ENCODE measurements at places on chromosomes 2 and 18.

- DNase-seq = no peak
- no peaks in the 10 kb centered on the region for H3K4me1 ChIP-seq
- no peak overlapping the region for H3K4me3 ChIP-seq
- no peaks in the 10 kb centered on the region for H3K36me3 ChIP-seq
Observed at GRCh38 chr18:31509571-31509970, 11.6 kb downstream of the DSG2 start.

- DNase-seq = no peak
- peaks cover 15% of the 10 kb centered on the region for H3K27me3 ChIP-seq
- H3K4me3 ChIP-seq = no peak overlapping the region
Observed at GRCh38 chr2:242011991-242012764, 142.6 kb downstream of the RTP5 start.

DNA sequence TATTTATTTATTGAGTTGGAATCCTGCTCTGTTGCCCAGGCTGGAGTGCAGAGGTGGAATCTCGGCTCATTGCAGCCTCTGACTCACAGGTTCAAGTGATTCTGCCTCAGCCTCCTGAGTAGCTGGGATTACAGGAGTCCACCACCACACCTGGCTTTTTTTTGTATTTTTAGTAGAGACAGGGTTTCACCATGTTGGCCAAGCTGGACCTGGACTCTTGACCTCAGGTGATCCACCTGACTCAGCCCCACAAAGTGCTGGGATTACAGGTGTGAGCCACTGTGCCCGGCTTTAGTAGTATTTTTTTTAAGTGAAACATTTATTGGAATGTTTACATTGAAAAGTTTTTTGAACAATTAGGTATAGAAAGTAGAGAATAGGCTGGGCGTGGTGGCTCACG, 23.9 kb downstream of the SLC20A1 start:
- peaks cover 15% of the 10 kb centered on the region for H3K4me1 ChIP-seq
- DNase-seq = no peak
- H3K27ac ChIP-seq = no peak overlapping the region

DNA sequence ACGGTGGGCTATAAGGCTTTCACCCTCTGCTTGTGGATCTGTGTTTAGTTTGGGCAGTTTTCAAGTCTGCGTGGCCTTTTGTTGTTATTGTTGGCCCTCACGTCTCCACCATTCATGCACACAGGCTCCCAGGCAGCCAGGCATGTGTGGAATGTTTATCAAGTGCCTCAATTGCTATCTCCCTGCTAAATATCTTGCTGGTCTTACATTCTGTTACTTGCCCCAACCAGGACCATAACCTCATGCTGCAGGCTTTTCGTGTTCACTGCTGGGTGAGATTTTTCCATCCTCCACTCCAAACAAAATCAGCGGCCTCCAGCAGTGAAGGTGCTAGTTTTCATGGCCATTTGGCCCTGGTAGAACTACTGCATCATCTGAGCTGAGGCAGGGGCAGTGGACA, 63.0 kb upstream of the DSC1 start:
- no peak for DNase-seq
- no peak overlapping the region for H3K27ac ChIP-seq
- no peaks in the 10 kb centered on the region for H3K36me3 ChIP-seq

DNA sequence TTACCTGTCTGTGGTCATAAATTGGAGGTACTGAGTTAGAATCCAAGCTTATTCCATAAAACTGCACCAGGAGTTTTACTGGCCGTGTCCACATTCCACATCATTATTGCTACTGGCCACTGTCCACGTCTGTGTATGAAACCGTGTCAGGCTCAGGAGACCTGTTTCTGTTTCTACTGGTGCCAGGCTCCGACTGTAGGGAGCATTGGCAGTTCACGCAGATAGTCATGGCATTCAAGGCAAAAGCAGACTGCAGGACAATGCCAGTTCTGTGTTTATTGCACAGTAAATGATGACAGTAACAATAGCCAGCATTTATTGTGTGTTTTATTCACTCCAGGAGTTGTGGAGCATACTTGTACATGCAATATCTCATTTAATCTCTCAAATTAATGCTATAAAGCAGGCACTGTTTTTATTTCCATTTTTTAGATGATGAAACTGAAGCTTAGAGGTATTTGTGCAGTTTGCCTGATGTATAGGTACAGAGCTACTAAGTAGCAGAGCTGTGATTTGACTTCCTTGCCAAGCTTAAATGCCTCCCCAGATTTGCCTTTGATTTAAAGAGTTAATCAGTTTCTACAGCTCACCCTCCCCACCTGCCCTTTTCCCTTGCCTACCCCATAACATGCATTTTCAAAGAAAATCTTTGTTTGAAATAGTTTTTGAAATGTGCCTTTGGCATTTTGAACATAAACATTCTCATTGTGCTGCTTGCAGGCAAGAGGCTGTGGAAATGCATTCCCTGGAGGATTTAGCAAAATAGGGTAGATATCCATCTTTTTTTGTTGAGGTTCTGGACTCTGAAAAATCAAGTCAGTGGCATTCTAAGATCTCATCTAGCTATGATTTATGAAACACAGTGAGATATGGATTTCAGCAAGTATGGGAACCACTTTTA, 55.5 kb downstream of the MAP4K4 start:
- H3K4me3 ChIP-seq = no peak overlapping the region
- no peaks in the 10 kb centered on the region for H3K27me3 ChIP-seq
- peaks cover 32% of the 10 kb centered on the region for H3K4me1 ChIP-seq
- peaks cover 4% of the 10 kb centered on the region for H3K36me3 ChIP-seq

DNA sequence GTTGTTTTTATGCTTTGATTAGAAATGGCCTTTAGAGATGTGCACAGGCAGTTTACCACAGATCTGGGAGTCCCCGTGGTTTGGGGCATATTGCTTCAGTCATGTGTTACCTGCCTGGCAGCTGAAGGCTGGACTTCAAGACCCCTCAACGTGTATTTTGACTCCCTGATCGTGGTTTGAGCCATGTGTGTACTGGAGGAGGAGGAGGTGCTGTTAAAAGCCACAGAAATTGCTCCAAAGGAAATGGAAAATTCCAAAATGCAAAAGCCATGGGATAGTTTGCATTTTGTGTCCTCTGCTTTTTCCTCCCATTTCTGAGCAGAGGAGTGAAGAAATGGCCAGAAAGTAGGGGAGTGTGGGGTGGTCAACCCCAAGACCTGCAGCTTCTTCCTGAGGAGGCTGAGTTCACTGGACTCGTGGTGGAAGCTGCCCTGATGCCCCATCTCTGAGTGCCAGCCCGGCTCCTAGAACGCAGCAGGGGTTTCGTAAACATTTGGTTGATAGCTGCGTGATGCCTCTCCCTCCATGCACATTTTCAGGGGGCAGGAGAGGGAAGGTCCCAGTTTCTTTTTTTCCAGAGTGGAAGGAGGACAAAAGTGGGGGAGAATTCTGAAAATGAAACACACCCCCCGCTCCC, 45.7 kb downstream of the ITGB1BP1 start:
- H3K4me1 ChIP-seq = no peaks in the 10 kb centered on the region
- peaks cover 11% of the 10 kb centered on the region for H3K27me3 ChIP-seq
- H3K27ac ChIP-seq = no peak overlapping the region
- H3K4me3 ChIP-seq = no peak overlapping the region
- no peak for DNase-seq
